ENCODE measurements at places on chromosomes 12 and 14.

GRCh38 chr12:110733900-110734299 lies 8.8 kb downstream of the PPP1CC start:
- no peak for DNase-seq

DNA sequence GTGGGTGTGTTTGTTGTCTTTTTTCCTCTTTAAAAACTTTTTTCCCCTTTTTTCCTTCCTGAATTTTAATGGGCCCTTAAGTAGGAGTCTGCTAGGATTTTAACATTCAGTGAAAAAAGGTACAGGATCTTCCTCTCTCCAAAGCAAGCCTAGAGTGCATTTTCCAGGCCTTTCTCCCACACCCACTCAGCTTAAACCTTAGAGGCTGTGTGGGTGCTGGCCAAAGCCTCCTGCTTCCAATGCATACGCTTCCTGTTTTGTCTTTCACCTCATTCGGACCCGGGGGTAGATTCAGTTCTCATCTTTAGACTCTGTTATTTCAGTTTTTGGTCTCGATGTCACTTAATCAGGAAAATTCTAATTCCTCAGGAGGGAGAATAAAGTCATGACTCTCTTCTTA lies 51.2 kb downstream of the TMEM30B start:
- no peak for DNase-seq

- DNase-seq, result no peak
Measured at GRCh38 chr12:11769723-11770514, 120.4 kb downstream of the ETV6 start.

- peak; percentile 65 for DNase-seq
Measured at GRCh38 chr12:114888448-114888847, 204.5 kb upstream of the TBX3 start.

GRCh38 chr12:94717108-94717507 lies 66.8 kb upstream of the TMCC3 start:
- peak; percentile 11 for DNase-seq

Data from fibroblast of skin of scalp (primary cell).